ENCODE measurements at places on chromosomes 2 and 18.

DNA sequence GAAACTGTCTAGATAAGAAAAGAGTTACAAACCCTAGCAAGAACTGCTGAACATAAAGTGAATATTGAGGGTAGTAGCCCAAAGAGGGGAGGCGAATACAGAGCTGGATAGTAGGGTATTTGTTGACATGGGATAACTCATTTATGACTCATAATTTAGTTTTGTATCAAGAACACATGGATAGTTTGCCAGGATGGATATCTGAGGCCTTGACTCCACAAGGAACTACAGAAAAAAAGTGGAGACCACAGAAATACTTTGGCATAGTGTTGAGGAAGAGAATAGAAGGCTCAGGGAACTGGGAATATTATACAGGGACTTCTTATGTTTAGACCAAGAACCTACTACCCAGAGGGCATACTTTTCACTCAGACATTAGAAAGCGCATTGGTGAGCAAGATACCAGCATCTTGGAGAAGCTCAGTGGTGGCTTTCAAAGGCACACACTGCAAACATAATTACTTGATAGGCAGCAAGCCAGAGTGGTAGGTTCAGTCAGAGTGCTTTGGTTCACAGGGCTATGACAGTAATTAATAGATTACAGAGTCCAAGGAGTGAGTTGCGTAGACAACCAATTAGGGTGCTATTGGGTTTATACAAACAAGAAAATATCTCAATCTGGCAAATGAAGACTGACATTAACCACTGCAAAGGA is 51.9 kb upstream of the ZBTB7C start:
- no peak for DNase-seq

- no peak for DNase-seq
Observed at GRCh38 chr2:229296016-229296415, 24.9 kb upstream of the PID1 start.

DNA sequence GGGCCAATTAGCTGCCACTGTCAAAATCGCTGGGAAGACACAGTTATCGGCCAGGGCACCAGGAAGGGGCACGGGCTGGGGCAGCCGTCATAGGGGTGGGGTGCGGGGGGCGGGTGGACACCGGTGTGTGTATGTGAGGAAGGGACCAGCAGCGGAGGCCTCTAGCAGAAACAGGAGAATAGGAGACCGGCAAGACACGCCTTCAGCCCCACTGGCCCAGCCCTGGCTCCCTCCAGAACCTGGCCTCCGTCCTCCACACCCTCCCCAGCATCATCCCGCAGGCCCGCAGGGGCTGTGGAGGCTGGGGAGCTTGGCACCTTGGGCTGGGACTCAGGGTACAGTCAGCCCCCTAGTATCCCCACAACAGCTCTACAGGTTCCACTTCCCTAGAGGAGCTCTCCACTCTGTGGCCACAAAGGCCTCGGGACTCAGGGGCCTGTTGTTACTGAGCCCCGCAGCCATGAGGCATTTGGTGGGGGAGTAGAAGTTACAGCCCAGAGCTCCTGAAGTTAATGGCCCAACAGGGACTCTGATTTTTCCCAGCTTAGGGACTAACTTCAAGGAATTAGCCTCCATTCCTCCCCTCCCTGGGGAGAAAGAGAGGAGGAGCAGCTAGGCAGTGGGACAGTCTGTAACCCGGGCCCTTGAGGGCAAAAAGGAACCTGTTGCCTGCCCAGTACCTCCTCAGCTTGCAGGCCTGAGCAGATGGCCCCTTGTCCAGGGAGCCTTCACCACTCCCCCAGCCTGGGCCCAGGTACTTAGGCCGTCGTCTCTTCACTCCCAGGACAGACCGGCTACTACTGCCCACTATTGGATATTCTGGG is 19.9 kb downstream of the SH2D6 start:
- no peak for DNase-seq

DNA sequence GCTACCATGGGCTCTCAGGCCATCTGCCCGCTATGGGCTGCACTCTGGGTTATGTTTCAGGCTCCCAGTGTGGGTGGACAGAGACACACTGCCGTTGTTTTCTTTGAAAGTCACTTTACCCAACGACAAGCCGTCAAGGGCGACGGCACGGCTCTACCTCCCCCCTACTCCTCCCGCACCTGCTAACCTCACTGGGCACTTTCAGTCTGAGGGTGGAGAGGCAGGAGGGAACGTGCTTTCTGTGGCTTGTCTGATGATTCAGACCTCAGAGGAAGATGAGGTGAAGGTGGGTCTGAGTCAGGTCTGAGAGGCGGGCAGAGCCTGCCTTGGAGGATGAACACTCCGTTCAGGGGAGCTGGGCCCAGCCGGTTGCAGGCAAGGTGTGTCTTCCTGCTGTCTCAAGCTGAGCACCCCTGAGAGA is 147.6 kb upstream of the HDAC4 start:
- DNase-seq: no peak

- DNase-seq: no peak
Observed at GRCh38 chr2:12642859-12643258, 73.9 kb upstream of the TRIB2 start.

DNA sequence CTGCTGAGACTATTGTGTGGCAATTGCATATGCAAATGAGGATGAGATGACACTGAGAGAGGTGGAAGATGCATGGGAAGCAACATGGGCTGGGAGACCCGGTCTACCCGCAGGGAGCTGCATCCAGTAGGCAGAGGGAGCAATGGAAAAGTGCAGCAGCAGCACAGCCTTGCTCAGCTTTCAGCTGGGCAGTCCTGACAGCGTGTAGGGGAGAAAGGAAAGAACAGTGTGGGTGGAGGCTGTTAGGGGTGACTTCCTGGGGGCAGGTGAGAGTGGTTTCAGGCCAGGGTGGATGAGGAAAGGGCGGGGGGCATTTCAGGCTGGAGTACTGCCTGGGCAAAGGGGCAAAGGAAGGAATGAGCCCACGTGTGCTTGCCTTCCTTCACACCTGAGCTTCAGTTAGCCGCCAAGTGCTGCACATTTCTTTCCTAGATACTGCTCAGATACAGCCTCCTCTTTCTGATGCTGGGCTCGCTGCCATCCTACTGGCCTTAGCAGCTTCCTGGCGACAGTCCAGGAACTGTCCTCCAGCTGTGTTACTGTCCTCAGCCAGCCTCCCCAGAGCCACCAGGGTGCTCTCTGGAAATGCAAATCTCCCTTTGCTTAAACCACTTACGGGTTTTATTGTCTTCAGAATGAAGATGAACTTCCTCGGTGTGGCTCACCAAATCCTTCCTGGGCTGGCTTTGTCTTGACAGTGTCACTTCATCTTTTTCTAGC is 276.3 kb downstream of the TSN start:
- no peak for DNase-seq

DNA sequence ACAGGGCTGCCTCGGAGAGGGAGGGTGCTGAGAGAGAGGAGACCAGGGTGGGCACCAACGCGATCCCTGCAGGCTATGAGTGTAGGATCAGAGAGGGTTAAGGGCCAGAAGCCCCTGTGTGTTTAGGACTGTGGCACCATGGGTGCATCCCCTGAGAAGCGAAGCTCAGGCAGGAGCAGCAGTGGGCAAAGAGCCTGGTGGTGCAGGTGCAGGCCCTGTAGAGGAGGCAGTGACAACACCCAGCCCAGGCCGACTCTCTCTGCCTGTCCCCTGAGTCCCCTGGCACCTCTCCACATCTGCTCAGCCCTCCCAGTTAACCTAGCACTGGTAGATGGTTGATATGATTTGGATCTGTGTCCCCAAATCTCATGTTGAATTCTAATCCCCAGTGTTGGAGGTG is 139.8 kb downstream of the RNF152 start:
- DNase-seq: no peak

- DNase-seq: no peak
Observed at GRCh38 chr18:75159646-75160356, 49.1 kb downstream of the PTGR3 start.

- DNase-seq: no peak
Observed at GRCh38 chr2:188785490-188785889, 188.7 kb upstream of the COL3A1 start.

DNA sequence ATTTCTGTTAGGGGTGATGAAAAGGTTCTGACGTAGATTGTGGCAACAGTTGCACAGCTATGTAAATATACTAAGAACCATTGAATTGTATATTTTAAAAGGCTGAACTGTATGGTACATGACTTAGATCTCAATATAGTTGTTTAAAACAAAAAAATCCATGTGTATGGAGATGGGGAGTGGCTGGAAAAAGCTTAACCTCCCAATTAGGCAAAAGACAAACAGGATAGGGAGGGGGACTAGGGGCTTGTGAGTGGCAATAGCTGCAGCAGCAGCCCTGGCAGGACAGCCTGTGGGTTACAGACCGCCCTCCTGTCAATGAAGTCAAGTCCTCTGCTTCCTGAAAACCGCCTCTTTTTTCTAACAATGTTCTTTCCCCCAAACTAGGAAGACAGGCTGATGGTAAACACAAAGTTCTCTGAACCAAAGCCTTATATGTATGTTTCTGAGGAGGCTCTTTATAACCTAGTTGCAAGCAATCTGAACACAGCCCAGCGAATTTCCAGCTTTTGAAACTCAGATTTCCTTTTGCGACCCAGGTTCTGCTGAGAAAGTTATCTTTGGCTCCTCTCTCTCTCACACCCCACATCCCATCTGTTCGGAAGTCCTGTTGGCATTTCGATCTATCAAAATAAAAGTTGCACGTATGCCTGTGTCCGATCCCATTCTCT is 10.3 kb downstream of the ATP8B1 start:
- no peak for DNase-seq

DNA sequence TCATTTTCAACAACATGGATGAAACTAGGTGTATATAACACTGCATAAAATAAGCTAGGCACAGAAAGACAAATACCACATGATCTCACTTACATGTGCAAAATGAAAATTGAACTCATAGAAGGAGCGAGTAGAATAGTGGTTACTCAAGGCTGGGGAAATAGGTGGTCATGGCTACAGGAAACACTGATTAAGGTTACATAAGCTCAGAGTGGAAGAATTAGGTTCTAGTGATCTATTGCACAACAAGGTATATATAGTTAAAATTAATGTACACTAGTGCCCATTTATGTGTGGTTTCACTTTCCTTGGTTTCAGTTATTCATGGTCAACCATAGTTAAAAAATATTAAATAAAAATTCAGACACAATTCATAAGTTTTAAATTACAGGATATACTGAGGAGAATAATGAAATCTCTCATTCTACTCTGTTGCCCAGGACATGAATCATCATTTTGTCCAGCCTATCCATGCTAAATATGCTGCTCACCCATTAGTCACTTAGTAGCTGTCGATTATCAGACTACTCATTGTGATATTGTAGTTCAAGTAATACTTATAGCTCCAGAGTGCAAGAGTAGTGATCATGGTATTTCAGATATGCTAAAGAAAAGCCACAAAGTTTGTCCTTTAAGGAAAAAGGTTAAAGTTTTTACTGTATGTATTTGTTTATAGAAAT is 1530.9 kb upstream of the LRRTM1 start:
- no peak for DNase-seq

DNA sequence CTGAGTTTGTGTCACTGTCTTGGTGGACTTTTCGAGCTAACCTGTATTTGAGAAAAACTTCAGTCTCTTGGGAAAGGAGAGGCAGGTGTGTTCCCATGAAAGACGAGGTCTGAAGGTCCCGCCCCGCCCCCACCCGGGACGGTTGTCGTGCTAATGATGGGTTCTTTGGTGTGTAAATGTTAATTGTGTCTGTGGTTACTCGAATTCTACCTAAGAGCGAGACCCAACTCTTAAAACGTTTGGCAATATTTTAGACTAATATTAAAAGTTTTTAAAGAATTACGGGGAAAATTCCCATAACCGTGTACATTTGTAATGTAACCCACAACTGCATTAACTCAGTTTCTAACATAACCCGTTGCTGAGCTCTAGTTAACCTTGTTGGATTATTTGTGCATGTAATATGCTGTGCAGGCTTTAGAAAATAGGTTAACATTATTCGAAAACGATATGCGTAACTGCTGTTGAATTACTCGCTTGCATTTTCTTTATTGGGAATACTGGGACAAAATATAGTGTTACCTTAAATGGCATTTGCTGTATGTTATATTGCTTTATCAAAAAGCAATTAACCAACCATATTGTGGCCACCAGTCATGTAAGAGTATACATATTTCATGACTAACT is 833 bp downstream of the EPB41L5 start:
- no peak for DNase-seq

DNA sequence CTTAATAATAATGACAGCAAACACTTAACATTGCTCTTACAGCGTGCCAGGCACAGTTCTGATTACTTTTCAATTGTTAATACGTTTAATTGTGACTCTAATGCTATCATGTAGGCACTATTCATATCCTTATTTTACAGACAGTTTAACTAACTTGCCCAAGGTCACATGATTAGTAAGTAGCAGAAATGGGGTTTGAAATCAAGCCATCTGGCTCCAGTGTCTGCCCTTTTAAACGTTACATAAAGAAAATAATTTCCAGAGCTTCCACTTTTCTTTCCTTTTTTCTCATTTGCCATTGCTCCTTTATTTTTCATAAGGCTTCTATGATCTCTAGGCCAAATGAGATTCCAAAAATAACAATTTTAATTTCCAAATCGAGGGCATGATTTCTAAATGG is 50.6 kb upstream of the IKZF2 start:
- DNase-seq: no peak

DNA sequence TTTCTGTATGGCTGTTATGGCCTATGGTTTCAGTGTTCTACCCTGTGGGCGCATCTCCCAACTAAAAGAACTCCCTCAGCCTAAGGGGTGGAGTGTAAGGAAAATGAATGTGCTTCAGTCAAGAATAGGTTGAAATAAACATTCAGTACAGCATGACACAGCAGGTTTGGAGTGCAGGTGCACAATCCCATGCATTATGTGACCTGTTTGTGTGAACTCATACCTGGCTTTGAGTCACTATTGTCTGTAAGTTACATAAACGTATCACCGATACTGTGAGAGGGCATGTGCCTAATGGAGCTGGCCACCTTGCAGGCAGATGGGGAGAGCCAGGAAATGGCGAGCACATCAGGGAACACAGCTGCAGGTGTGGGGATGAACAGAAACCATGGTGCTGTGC is 216.0 kb downstream of the DSEL start:
- DNase-seq: no peak

DNA sequence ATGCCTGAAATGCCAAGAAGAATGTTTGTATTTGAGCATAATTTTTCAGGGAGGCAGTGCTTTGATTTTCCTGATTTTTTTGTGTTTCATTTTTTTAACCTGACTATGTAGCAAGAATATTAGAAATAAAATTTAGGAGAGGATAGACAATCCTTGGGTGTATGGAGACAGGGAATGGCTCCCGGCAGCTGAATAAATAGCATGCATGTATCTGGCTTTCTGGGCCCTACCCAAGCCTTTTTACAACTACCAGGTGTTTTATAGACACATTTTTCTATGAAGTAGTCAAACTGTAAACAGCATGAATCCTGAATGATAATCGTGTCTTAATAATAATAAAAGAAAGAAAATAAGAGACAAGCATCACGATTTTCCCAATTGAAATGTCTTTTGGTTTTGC is 52.4 kb downstream of the WIPF1 start:
- no peak for DNase-seq

DNA sequence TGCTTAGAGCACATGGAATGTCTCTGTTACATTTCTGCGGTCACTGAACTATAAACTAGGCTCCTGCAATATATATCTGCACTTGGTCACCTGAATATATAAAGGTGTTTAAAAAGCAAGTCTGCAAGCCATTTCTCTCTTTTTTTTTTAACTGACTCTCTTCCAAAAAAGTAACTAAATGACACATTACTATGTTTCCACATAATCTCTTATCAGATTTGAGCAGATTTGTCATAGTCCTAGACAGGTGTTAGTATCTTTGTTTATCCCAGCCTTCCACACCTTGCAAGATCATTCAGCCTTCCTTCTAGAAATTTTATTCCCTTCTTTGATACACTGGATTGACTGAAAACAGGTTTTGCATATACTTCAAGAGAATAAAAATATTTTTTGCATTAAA is 86.7 kb upstream of the KLF7 start:
- DNase-seq: no peak

Measured in GM10248 (cell line).